ENCODE measurements at places on chromosomes 2 and 18. TPM values are rescaled to one million over a fixed set of nuclear protein-coding genes. Genes with fewer than 3 reads are reported as not detected.

GRCh38 chr18:32867330-32867729 is 94.5 kb upstream of the KLHL14 start:
- H3K36me3 ChIP-seq: no peaks in the 10 kb centered on the region
- H3K27ac ChIP-seq: no peak overlapping the region
- no peaks in the 10 kb centered on the region for H3K4me1 ChIP-seq
- no peak for DNase-seq

DNA sequence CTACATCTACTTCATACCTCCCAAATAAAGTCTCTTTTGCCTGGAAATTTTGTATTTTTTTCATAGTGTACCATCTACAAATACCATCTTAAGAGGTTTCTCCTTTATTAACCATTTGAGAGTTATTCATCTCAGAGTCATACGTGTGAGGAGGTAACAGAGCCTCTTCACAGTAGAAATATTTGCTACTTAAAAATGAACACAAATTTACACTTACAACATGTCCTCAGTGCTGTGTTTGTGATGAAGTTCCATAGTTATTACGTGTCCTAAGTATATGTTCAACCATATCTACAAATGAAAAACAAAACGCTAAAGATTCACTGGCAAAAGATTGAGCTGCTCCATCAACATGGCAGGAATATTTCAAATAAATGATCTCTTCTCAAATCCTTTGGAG is 48.5 kb upstream of the HNRNPA3 start:
- H3K27me3 ChIP-seq: peaks cover 2% of the 10 kb centered on the region
- H3K4me1 ChIP-seq: peaks cover 32% of the 10 kb centered on the region
- no peak for DNase-seq
- H3K36me3 ChIP-seq: no peaks in the 10 kb centered on the region
- no peak overlapping the region for H3K4me3 ChIP-seq
- H3K27ac ChIP-seq: no peak overlapping the region

DNA sequence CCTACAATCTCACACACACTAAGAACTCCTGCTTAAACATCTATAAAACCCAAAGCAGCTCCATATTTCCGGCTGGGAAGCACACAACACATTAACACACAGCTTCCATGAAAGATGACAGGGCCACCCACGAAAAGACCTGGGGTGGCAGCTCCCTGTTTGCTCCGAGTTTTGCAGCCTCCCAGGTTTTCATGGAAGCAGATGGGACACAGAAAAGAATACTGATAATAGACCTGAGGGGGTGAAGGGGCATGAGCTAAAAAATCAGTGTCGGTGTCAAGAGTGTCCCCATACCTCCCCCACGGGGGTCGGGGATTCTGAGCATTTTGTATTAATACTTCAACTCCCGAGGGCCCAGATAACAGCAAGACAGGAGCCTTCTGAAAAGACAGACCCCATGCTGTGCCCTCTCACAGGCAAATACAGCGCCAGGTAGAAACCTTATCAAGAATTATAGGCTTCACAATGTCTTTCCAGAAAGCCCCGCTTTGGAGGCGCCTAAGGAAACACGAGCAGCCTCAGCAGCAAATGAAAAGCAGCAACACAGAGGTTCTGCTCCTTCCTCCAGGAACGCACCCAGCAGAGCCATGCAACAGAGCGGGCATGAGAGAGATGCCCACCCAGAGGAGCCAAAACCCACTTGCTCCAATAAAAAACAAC is 50.5 kb downstream of the ZNF516 start:
- no peak overlapping the region for H3K27ac ChIP-seq
- no peaks in the 10 kb centered on the region for H3K36me3 ChIP-seq
- no peak for DNase-seq

DNA sequence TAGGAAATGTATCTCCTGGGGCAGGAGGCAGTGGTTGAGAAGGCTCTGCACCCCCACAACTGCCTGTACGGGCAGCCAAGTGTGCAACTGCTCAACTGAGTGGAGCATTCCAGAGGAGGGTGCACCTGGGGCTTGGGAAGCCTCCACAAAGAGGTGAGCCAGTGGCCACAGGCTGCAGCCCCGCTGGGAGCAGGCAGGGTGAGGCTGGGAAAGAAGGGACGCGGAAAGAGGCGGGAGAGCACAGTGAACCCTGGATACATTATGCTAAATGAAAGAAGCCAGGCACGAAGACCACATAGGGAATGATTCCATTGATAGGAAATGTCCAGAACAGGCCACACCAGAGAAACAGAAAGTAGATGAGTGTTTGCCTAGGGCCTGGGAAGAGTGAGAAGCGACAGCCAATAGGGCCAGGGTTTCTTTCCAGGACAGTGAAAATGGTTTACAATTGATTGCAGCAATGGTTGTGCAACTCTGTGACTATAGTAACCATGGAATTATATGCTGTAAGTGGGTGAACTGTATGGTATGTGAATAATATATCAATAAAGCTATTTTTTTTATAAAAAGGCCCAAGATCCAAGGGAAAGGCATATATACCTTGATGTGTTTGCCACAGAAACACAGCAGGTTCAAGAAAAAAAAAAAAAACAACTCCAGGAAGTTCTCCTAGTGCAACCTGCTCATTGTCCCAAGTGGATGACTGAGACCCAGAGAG is 82.4 kb downstream of the DDX1 start:
- H3K27ac ChIP-seq: no peak overlapping the region
- H3K4me3 ChIP-seq: no peak overlapping the region
- DNase-seq: no peak
- no peaks in the 10 kb centered on the region for H3K4me1 ChIP-seq
- no peaks in the 10 kb centered on the region for H3K36me3 ChIP-seq

CAVIN2 gene
- 16.5 TPM for total RNA-seq

OTX1 gene
- total RNA-seq: not detected

Measured in CD4-positive, CD25-positive, alpha-beta regulatory T cell (primary cell).